EL (cell line): ENCODE measurements at places on chromosomes 7 and 10.

GRCh38 chr10:131239926-131240325 lies 71.6 kb downstream of the TCERG1L start:
- DNase-seq: no peak

DNA sequence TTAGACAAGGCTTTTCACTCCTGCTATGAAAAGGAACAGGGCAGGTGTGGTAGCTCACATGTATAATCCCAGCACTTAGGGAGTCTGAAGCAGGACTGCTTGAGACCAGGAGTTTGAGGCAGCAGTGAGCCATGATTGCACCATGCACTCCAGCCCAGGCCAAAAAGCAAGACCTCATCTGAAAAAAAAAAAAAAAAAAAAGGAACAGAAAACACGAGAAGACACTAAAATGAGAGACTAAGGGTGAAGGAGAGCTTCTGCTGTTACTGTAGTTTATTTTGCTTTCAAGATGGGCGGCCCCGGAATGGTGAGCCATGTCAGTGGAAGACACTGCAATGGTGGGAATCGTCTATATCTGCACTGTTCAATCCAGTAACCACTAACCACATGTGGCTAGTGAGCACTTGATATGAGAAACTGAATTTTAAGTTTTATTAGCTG lies 9.9 kb downstream of the PIP4K2A start:
- DNase-seq: no peak

- no peak for DNase-seq
Measured at GRCh38 chr10:65548001-65548400, 1377.8 kb upstream of the LRRTM3 start.

DNA sequence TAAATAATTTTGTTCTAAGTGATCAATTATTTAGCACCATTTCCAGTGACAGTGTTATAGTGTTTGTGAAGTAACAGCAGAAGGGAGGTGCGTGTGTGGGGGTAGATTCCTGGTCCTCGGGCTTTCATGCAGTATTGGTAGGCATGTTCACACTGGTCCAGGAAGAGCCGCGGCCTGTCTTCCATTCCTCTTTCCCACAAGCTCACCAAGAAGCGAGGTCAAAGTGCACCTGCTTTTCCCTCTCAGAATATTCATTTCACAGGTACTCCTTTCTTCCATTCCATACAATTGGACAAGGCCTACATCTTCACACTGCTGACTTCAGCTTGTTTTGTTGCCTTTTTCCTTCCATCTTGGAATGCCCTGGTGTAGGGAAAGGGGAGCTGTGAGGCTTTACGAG lies 151.8 kb upstream of the CELF2 start:
- no peak for DNase-seq

DNA sequence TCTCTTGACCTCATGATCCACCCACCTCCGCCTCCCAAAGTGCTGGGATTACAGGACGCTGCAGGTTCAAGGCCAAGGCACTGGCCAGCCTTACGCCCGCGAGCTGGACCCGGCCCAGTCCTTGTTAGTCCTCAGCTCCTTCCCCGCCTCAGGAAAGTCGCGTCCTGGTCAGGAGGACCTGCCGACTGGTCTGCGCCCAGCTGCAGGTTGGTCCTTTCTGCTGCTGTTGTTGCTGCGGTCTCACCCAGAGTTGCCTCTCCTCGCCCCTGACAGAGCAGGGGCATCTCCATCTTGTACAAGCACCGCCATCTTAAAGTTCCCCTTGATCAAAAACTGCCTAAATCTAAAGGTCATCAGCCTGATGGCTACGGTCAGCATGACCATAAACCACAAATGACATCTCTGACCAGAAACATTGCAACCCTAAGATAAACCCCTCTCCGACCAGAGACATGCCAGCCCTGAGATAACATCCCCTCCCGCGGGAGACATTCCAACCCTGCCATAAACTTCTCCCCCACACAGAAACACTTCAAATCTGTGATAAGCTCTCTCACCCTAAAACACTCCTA lies 13.9 kb upstream of the BMS1 start:
- DNase-seq: no peak

DNA sequence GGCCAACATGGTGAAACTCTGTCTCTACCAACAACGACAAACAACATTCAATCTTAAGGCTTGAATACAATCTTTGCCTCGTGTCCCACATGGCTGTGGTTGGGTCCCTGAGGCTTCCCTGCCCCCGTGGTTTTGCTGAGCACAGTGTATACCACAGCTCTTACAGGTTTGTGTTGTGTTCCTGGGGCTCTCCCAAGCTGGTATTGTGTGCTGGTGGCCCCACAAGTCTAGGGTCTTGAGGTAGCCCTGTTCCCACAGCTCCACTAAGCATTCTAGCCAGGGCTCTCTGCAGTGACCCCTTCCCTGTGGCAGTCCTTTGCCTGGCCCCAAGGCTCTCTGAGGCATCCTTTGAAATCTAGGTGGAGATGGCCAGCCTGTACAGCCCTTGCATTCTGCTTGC lies 68.0 kb upstream of the CCNY start:
- no peak for DNase-seq

GRCh38 chr10:9015447-9015846 lies 961.0 kb downstream of the GATA3 start:
- no peak for DNase-seq

GRCh38 chr10:13483951-13484350 lies 44.9 kb downstream of the BEND7 start:
- DNase-seq: no peak

- DNase-seq: no peak
Measured at GRCh38 chr7:144907577-144907976, 71.7 kb upstream of the TPK1 start.

DNA sequence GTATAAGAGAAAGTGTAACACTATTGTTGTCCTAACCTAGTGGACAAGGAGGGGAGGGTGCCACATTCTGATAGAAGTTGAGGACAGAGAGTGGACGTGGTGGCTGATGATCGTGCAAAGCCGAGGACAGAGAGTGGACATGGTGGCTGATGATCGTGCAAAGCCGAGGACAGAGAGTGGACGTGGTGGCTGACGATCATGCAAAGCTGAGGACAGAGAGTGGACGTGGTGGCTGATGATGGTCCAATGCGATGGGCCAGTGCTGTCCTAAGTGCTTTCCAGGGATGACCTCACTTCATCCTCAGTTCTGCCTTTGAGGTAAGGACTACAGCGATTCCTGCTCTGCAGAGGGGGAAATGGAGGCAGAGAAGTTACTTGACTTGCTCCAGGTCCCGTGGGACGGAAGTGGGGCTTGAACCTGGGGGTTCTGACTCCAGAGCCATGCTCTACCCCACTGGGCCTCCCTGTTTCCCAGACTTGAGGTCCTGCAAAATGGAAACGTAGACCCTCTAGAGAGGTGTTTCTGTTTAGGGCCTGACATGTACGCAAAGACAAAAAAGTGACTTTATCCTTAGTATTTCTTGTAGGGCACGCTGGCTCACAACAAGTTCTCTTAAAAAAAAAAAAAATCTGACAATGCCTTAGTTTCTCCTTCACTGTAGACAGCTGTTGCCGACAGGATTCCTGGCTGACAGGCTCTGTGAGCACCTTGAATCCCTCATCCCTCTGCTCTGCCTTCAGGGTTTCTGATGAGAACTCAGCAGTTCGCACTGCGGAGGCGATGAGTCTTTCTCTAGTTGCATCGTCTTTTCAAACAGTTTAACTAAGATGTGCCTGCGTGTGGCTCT lies 20.3 kb upstream of the NCAPG2 start:
- no peak for DNase-seq
